Activated T-helper 1 cell treated with anti-CD3 and anti-CD28 coated beads, Interleukin-12 subunit alpha, Interleukin-12 subunit beta, Interleukin-2, Interleukin-4 antibody, amounts not matched to agents 30 ng/mL and 10 ng/mL and 1 ng/mL, durations not matched to agents 14 hours and 24 hours and 36 hours (primary cell): ENCODE measurements at places on chromosomes 4 and X.

DNA sequence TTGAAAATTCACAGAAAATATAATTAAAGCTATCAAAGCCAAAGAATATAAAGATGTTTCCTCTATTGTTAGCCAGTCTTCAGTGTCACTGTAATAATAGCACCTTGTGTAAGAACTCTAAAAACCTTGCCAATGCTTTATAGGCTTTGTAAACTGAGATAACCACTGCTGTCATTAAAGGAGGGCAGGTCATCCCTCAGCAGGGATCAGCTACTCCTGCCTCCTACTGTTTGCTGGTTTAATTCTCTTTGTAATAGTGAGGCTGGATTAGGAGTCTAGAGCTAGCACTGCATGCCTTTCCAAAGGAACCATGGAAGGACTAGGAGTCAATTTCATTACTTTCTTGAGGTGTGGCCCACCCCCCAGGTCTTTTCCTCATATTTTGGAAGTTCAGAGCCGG, 46.2 kb downstream of the FHIP1A start:
- no peak for DNase-seq

DNA sequence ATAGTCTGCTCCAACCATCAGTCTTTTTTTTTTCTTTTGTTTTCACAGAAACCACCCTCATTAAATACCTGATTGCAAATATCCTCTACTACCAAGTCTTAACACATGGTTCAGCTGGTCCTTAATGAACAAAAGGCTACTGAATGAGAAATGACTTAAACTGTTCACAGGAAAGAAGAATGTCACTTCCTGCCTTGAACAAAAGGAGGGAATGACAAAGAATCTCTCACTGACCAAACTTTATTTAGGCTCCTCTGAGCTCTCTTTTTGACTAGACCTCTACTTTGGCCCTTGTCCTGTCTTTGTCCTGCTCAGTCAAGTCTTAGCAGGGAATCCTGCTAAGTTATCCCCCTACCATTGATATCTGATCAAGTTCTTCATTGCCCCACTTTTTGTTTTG, 31.8 kb upstream of the GJB1 start:
- no peak for DNase-seq

GRCh38 chrX:139448996-139449395, 81.5 kb upstream of the F9 start:
- no peak for DNase-seq

GRCh38 chr4:2771264-2771663, 15.1 kb upstream of the TNIP2 start:
- DNase-seq: no peak

GRCh38 chrX:24391389-24391788, 30.9 kb downstream of the SUPT20HL1 start:
- no peak for DNase-seq

GRCh38 chrX:49960061-49960460, 37.7 kb downstream of the CLCN5 start:
- DNase-seq: no peak

DNA sequence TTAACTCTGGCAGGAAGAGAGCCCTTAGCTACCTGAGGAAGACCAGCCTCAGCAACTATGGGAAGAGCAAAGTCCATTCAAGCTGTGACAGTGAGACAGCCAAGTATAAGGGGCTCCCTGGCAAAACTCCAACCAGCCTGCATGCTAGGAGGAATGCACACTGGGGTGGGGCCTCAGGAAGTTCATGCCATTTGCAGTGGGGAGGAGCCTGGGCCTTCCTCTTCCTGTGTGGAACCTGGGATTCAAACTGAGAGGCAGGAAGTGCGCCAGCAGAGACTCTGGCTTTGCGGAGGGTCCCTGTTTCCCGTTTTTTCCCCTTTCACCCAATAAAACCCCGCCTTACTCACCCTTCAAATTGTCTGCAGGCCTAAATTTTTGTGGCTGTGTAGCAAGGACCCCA, 33.0 kb downstream of the TFDP3 start:
- DNase-seq: no peak

- no peak for DNase-seq
These were observed 251.0 kb downstream of the PRDM5 start for GRCh38 chr4:120671538-120671937.

- DNase-seq: no peak
These were observed 20.2 kb downstream of the TLR10 start for GRCh38 chr4:38762560-38762959.

DNA sequence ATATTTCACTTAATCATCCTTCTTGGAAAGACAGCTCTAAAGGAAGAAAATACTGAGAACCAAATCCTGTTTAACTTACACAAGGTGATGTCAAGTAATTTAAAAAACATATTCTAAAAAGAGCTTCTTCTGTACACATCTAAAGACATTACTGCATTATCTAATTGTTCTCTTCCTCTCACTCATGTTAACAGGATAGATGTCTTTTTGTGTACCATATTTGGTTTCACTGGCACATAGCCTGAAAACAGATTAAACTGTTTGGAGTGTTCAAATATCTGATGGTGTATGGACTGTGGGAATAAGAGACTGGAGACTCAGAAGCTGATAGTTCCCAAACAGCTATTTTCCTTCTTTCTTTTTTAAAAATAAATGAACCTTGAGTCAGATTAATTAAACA, 213.3 kb upstream of the MAB21L2 start:
- no peak for DNase-seq

GRCh38 chrX:50071494-50071893, 129.3 kb downstream of the AKAP4 start:
- no peak for DNase-seq

DNA sequence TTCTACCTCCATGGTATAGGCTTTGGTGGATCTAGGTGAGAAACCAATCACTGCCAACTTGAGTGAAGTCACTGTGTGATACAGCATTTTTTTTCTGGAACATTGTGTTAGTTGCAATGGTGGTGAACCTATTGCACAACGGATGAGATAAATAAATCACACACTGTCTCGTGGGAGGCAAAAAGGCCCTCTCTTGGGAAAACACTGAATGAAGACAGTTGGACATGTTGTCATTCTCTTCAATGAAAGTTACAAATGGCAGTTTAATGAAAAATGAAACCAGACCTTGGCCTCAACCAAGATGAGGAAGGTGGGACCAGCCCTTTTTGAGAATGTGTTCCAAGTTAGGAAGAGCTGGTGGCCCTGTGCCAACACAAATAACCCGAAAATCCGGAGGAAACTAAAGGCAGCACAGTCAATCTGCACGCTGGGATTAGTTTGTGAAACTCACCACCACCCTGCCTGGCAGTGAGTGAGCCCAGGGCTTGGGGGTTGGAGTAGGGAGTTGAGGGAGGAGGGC, 5.4 kb upstream of the ADGRG2 start:
- no peak for DNase-seq

GRCh38 chrX:154728431-154729190, 22.3 kb downstream of the GAB3 start:
- no peak for DNase-seq

- no peak for DNase-seq
These were observed 1240.0 kb upstream of the ADGRL3 start for GRCh38 chr4:59960143-59960542.

- DNase-seq: no peak
These were observed 236.7 kb downstream of the SLC7A11 start for GRCh38 chr4:138005486-138005885.

- DNase-seq: no peak
These were observed 1.6 kb upstream of the ASB5 start for GRCh38 chr4:176270669-176271068.

DNA sequence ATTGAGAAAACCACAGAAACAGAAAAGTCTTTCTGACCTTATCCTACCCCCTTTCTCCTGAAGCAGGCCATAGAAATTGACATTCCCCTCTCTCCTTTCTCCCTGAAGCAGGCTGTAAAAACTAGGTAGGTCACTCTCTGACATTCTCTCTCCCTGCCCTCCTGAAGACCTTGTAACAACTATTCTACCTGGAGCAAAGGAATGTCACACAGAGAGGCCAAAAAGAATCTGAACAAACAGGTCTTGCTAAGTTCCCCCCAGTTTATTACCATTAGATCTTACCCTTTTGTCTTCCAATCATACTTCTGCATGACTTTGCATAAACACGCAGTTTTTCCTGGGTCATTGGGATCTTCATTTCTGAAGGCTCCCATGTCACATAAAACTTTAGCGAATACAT, 198.3 kb upstream of the GYPA start:
- no peak for DNase-seq

GRCh38 chr4:57214654-57215411, 104.6 kb upstream of the IGFBP7 start:
- DNase-seq: no peak

GRCh38 chr4:98385831-98386230, 124.6 kb downstream of the RAP1GDS1 start:
- no peak for DNase-seq

- DNase-seq: no peak
These were observed 36.4 kb upstream of the PLAC1 start for GRCh38 chrX:134694333-134695322.

DNA sequence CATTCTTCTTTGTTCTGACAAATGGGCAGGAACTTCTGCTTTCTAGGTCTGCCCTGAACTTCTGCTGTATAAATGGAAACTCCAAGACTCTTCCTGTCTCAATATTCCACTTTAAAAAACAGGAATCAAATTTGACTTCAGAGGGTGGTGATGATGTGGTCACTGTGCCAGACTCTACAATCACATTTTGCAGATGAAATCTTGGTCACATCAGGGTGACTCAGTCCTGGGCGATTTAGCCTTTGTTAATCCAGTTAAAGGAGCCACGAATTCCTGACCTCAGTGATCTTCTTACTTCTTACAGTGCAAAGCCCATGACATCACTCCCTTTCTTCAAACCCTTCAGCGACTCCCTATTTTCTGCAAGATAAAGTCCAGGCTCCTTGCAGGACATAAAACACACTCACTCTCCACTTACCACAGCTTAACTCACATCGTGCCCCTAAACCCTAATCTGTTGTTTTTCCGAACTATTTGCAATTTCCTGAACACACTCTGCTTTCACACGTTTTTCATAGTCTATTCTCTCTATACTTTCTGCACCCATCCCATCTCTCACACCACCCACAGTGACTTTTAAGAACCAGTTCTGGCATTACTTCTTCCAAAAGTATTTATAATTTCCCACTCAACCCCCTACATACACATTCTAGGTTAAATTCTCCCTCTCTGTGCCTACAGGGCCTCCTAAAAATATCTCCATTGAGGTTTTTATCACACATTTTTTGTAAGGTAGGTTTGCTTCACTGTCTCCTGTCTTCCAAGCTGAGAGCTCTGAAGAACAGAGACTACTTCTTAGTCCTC, 11.1 kb downstream of the GASK1B start:
- no peak for DNase-seq

- DNase-seq: no peak
These were observed 11.5 kb downstream of the HAND2 start for GRCh38 chr4:173518425-173519102.

DNA sequence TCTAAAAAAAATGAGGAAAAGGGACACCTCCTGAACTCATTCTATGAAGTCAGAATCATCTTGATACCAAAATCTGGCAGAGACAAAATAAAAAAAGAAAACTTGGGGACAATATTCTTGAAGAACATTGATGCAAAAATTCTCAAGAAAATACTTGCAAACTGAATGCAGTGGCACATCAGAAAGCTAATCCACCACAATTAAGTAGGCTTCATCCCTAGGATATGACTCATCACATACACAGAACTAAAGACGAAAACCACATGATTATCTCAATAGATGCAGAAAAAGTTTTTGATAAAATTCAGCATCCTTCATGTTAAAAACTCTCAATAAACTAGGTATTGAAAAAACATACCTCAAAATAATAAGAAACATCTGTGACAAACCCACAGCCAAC, 98.3 kb downstream of the FAM47B start:
- DNase-seq: no peak

GRCh38 chr4:80049813-80050534, 23.1 kb downstream of the ANTXR2 start:
- no peak for DNase-seq

DNA sequence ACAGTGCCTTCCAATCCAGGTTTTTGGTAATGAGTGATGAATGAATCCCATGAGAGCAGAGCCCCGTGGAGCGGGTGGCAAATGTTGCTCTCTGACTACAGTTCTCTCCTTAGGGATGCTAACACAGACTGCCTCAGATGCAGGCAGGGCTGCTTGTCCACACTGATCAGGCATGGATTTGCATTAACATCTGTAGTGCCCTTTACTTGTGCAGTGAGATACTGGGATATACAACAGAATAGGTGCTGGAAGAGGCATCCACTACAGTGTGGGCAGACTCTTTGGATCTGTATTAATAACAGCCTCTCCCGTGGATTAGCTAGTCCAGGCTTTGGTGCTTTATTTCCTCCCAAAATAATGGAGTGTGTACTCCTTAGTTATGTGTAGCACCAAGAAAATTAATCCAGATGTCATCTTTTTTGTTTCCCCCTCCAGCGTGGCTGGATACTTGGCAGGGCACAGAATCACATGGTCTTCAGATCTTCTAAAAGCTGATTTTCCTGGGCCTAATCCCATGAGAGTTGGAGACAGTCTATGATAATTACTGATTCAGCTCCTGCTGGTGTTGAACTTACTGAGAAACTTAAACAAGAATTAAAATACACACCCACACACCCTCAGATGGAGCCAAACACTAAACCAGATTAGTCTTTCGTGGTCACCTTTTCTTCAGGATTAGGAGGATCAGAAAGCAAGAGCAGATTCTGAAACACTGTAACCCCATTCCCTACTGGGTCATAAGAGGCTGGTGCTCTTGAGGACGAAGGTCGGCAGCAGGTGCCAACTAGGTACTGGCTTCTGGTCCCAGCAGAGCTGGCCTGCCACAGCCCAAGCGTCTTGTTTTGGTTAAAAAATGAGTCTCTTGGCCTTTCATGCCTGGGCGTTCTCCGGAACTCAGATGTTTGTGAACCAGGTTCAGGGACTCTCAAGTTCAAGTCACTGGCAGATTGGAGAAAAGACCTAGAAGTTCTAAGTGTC, 23.1 kb upstream of the NAP1L5 start:
- no peak for DNase-seq

- no peak for DNase-seq
These were observed 159.5 kb downstream of the PPP3CA start for GRCh38 chr4:101187841-101188240.

- no peak for DNase-seq
These were observed 491.3 kb downstream of the KCNIP4 start for GRCh38 chr4:21457086-21457840.

DNA sequence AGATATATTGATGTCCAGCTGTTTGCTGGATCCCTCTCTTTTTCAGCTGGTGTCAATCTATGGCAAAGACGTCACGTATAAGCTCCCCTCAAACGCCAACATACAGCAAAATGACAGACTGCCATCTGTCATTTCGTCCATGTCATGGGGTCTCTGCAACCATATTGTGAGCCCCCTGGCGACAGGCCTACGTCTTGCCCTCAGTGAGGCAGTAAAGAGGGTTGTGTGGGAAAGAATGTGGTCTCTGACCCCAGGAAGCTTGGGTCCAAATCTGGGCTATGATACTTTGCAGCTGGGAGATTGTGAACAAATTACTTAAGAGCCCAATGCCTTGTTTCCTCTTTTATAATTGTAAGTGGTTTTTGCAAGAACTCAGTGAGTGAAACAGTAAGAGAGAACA, 7.4 kb downstream of the SUPT20HL2 start:
- DNase-seq: no peak

- no peak for DNase-seq
These were observed 5.5 kb upstream of the USP53 start for GRCh38 chr4:119207051-119207450.
